CD4-positive, alpha-beta T cell treated with Interleukin-10 for 1 hour (primary cell): ENCODE measurements at places on chromosomes 12 and 14.

GRCh38 chr14:68509188-68509983, 283.5 kb downstream of the ZFP36L1 start:
- DNase-seq = no peak

- no peak for DNase-seq
These were observed 63.3 kb upstream of the OSBPL8 start for GRCh38 chr12:76622915-76623314.

- DNase-seq = no peak
These were observed 220.4 kb downstream of the ATP23 start for GRCh38 chr12:58161773-58162172.

DNA sequence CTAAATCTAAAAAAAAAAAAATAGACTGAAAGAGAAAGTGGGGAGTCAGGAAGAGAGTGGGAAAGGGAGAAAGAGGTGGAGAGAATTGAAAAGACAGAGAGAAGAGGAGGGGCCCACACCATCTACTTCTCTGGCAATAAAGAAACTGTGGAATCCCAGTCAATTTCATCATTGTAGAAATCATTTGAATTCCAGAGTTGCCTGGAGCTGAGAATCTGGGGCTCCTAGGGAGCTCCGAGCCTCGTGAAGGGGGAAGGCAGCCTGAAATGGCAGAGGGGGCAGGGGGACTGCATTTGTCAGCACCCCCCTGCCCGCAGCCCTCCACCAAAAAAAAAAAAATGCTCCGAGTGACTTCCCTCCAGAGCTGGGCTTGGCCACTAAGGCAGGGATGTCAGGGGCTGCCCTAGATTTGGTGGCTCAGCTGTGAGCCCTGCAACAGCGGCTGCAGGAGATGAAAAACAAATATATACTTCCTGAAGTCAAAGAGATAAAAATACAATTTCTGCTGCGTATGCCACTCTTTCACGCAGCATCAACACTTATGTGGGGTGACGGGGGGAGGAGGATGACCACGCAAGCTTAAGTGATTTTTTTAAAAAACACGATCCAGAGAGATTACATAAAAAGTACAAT, 80.5 kb downstream of the BCL11B start:
- peak; percentile 62 for DNase-seq

DNA sequence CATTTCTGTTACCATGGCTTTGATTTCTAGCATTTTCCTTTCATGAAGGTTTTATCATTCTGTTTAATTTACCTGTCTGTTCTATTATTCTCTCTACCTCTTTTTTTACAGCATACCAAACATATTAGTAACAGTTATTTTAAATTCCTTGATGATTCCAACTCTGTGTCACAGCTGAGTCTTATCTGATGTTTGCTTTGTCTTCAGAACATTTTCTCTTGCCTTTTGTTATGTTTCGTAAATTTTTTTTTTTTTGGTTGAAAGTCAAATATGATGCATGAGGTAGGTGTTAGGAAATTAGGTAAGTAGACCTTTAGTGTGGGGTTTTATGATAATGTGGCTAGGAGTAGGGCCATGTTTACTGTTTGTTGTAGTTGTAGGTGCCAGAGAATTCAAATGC, 496.4 kb downstream of the FOXG1 start:
- no peak for DNase-seq

DNA sequence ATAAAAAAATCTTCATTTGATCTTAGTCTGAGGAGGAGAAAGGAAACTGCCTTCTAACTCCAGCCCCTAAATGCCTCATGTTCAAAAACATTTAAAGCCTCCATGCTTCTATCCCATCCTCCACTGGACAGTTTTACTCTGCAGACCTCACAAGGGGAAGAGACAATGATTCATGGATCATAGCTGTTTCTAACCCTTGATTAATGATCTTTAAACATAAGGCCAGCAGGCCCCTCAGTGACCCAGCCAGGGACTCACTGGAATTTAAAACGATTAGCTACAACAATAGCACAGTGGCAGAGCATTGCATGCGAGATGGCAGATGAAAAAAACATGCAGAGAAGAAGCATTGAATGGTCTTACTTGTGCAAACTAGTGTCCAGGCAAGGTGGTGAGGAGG, 6.0 kb downstream of the DCTN2 start:
- DNase-seq = no peak

DNA sequence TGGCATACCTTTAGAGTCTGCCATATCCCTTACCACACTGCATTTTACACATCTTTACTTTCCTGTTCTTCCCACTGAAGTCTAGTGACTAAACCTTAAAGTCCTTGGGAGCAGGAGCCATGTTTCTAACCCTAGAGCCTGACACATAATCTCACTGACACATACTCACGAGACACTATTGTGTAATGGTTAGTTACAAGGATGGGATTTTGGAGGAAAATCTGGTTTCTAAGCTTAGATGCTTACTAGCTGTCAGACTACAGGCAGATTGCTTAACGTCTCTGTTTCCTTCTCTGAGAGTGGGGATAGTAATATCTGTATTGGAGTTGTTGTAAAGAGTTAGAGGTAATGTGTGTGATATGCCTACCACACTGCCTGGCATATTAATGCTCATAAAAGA, 6.2 kb upstream of the DYRK4 start:
- no peak for DNase-seq

DNA sequence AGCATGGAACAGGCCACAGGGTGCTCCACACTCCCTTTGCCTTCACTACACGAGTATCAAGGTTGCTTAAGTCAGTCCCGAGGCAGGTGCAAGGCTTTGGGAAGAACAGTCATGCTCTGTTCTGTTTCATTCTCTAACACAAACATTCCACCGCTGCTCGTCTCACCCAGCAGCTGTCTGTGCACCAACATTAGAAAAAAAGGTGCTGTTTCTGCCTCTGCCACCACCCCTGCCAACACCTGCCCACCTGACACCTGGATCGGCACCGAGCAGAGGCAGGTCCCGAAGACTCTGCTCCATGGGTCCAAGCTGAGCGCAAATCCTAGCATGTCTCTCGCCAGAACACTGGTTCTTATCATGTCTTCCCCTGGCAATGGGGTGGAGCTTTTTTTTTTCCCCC, 347.7 kb downstream of the TMEM132D start:
- no peak for DNase-seq

DNA sequence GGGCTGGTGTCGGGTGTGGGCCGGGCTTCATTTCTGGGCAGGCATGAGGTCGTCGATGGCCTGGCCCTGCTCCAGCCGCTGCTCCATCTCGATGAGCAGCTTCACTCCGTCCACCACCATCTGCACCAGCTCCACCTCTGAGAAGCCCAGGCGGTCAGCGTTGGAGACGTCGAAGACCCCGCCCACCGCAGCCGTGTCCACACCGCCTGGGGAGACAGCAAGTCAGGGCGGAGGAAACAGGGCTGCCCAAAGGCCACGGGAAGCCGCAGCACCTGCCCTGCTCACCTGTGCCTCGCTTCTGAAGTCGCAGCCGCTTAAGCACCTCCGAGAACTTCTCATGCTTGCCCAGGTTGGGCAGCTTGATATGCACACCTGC, 2.8 kb downstream of the CKB start:
- no peak for DNase-seq

- DNase-seq = no peak
These were observed 311.7 kb upstream of the E2F7 start for GRCh38 chr12:77377116-77377515.

DNA sequence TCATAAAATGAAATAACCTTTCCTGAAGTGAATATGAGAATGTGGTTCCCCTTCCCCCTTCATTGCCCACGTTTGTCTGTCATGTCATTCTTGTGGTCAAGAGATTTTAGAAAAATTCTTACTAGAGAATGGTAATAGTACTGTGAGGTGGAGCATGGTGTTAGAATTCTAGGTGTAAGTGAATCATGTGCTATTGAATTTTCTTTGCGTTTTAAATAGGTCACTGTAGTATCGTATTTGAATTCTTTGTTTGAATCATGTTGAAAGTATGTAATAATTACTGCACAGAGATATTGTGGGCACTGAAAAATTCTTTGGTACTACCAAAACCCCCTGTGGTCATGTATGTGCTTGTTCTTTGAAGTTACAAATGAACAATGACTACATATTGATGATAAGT, 49.9 kb downstream of the FUT8 start:
- DNase-seq = no peak

- DNase-seq = no peak
These were observed 135.5 kb downstream of the GCH1 start for GRCh38 chr14:54767139-54767431.
